Ascending aorta (tissue), 2 donors: ENCODE measurements at places on chromosomes 11 and 22.

DNA sequence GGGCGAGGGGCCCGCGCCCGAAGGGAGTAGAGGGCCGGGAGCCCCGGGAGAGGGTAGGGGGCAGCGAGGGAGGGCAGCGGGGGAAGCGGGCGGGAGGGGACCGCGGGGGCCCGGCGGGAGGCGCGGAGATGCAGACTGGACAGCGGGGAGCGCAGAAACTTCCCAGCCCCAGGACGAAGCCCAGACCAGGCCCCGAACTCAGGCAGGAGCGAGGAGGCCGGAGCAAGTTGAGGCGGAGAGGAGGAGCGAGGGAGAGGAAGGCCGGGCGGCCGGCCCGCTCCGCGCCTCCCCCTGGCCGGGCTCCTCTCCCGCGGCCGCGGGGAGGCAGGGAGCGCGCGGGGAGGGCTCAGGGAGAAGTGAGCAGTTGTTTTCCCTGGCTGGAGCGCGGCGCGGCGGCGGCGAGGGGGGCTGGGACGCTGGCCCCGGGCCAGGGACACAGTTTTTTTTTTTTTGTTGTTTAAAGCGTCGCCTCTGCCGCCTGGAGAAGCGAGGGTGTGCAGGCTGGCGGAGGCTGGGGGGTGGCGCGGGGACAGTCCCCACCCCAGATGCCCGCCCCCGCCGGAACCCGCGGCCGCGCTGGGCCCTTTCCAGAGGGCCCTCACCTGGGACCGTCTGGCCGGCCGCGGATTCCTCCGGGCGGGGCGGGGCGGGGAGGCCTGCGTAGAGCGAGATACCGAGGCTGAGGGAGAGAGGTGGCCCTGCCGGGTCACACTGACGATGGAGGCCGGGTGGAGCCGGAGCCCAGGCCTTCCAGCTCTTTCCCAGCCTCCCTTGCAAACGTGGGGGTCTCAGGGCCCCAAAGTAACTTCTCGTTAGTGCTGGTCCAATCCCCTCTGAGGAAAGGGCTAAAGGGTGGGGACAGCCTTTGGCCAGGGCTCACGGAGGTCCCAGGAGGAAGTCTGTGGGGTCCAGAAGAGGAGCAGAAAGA, at the start of gene LTBP3:
TSS of gene LTBP3 (minus strand) at position 358 of the 928 bp plus-strand sequence. CDS start 400 bp downstream, outside the sequence.
- DNase-seq, result peak; percentile 93

GRCh38 chr11:58592760-58593472, 14.1 kb downstream of the ZFP91 start:
- DNase-seq, result no peak

GRCh38 chr11:130940706-130941105, 24.4 kb upstream of the SNX19 start:
- no peak for DNase-seq

DNA sequence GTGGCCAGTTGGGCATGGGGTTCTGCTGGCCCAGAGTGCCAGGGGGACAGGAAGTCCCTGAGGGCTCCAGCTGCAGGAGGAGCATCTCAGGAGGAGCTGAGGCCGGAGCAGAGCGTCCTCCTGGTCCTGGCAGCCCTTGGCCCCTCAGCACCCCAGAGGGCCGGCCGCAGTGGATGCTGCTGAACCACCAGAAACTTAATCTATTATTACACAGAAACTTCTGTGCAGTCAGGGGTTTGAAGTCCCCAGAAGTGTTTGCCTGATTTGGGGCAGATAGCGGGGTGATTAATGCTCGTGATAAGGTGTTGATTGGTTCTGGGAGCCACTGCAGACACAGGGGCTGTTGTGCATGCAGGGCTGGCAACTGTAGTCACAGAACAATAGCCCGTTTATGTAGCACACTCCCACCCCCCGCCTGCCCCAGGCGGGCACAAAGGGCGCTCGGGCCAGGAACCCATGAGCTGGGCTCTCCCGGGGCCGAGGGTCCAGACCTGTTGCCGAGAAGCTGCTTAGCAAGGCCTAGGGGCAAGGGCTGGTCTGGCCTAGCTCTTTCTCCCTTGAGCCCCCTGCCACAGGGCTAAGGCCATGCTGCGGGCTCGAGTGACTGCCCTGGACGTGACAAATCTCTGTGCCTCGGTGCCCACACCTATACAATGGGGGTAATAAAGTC, 29.0 kb upstream of the KCNQ1OT1 start:
- DNase-seq, result no peak

DNA sequence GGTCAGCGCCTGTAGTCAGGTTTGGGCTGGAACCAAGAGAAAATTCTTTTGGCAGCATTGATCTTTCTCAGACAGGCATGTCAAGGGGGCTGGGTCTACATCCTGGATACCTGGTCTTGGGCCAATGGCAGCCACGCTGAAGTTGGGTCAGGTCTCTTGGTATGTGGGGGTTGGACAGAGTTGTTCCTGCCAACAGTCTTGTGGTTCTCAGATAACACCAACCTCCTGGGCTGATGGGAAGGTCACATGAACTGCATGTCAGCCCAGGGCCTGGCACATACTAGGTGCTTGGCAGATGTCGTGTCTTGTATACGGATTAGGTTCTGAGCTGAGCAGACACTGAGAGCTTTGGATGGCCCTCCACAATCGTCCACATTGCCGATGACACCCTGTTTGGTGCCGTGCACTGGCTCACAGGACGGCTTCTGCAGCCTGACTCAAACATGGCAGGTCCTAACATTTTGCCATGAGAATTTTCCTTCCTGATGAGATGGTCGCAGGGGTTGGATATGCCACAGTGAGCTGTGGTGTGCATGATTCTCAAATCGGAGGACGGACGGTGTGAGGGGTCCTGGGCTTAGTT, 42.0 kb downstream of the FBLN1 start:
- no peak for DNase-seq

DNA sequence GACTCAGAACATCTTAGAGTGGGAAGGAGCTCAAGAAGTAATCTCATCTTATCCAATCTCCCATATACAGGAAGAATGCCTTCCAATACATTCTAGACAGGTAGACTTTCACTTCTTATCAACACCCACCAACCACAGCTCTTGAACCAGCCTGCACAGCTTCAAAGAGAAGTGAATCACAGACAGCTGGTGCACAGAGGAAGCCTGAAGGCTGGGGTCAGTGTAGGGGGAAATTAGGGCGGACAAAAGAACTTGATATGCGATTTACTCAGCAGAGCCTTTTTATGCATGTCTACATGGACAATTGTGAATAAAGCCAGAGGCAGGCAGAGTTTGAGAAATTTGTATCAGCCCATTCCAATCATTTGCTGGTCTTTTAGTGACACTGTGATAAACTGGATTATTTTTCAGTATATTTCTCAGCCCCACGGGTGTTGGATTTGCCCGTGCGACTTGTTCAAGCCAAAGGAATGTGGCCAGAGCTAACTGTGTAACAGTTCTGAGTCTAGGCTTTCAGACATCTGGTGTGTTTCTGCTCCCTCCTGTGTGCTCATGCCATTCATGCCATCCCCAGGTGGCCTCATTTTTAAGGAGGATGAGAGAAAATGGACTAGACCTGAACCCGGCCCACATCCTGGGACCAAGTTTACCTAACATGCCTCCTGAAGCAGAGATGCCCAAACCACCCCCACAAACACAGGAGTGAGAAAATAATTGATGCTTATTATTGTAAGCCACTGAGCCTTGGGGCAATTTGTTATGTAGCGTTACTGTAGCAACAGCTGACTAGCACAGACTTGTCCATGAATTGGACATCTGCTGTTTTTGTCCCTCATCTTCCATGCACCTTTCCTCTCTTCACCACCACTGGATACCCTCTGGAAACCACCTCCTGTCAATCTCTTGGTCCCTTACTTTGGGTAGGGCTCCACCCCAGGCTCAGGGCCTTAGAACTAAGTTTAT, 137.5 kb upstream of the HSD17B12 start:
- DNase-seq, result no peak

GRCh38 chr11:125390946-125391345, 105.1 kb downstream of the FEZ1 start:
- no peak for DNase-seq

- DNase-seq, result no peak
Observed at GRCh38 chr22:45970705-45971407, 6.1 kb downstream of the WNT7B start.

DNA sequence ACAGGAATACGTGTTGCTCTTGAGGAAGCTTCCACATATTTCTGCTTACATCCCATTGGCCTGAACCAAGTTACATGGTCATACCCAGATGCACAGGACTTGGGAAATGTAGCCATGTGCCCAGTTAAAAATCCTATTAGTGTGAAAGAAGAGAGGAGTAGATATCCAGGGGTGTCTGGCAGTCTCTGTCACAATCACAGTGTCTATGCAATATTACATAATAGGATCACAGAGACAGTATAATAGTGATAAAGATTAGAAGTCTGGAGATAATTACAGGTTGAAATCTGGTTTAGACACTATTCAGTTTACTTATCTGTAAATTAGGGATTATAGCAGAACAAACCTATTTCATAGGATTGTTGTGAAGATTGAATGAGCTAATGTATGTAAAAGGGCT, 62.6 kb upstream of the SLC6A5 start:
- no peak for DNase-seq

GRCh38 chr11:106943089-106943488, 75.2 kb downstream of the GUCY1A2 start:
- no peak for DNase-seq

DNA sequence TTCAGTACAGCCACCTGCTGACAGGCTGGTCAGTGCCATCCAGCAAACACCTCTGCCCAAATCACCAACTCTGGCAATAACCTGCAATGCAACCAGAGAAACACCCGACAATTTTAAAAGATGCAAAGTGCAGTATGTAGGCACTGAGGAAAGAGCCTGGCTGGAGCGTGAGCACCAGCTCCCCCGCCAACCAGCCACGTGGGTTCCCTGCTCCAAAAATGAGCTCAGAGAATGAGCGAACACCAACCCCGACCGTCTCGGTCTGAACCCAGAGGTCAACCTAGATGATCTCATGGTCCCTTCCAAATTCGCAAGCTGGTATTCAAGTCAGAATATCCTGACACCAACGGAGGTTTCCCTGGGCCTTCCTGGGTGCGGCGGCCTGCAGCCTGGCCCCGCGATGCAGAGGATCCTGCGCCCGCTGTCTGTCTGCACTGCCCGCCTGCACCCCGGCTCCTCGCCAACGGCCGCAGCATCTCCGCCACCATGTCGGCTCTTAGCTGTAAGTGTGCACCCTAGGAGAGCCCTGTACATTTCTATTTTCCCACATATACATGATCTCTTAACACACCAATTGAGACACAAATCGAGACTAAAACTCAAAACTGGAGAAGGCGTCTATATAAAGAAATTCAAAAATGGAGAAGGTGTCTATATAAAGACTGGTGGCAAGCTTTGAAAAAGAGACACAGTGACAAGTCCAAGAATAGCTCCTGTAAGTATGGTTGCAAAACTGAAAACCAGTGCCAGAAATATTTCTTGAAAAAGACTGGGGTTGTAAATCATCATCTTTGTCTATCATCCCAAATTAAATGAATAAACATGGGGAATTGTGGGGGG, 22.8 kb downstream of the TMEM184B start:
- DNase-seq, result no peak

DNA sequence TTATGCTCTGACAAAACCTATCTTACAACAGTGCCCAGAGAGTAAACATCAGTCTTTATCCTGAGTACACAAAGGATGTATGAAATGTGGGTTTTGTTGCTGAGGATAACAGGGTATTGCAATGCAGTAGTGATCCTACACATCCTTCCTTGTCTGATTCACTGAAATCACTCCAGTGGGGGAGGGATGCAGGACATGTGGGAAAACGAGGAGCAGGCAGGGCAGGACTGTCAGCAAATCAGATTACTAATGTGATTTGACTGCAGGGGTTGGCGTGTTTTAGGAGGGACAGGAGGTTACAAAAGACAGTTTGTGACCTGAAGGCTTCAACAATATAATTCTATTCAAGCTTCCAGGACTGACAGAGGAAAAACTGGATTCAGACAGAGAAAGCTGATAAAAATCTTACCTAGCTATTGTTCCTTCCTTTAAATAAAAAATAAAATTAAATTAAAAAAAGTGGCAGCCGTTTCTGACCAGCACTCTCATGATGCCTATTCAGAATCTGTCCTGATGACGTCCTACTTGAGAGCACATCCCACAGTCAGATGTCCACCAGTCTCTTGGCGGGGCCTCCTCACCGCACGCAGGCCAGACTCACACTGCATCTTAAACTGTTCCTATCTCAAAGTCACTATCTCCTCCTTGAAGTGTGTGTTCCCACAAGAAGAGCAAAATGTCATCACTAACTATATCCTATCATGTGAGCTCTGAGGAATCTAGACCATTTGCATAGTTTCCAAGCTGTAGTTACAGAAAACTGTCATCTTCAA, 50.6 kb upstream of the MN1 start:
- DNase-seq, result no peak

DNA sequence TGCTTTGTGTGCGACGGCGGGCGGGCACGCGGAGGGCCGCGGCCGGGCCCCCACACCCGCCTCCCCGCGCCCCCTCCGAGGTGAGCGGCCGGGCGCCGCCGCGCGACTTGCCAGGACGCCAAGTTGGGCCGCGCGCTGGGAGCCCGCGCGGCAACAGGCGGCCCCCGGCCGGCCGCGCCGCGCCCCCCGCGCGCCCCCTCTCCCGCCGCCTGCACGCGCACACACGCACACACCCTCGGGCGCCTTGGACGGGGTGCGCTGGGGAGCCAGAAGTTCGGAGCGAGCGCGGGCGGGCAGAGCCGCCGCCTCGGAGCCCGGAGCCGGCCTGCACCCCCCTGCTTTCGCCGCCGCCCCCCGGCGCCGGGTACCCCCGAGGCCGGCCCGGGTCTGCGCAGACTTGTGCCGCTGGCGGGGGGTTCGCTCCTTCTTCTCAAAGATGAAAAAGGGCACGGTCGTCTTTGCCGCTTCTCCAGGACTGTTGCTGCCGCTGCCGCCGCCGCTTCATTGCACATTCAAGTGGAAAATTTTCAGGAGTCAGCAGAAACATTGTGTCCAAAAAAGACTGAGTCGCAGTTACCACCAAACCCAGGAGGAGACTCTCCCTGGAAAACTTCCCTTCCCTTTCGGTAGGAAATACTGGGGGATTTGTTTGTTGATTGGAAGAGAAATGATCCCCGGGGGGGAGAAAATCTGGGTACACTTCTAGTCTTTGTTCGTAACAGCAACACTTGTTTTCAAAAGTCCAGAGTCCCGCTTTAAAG, 895 bp downstream of the TEAD1 start:
- DNase-seq, result no peak

DNA sequence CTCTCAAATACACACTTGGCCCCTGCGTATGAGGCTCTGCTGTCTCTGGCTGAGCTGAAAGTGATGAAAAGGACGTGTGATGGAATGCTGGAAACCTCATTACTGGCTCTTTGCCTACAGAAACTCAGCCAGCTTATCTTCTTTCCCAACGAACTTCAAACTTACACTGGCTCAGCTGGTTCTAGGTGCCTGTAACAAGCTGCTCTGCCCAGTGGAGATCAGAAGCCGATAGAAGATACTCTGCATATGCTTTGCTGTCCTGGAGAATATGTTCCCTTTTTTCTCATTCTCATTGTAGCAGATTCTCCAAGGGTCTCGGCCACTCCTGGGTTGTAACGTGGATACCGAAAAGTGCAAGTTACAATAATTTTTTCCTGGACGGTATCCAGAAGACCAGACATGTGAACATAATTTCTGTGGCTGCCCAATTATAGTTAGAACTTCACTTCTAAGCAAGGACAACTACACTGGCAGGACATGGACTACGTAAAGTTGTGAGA, 405.3 kb upstream of the CCDC90B start:
- no peak for DNase-seq

GRCh38 chr11:129447654-129448239, 72.1 kb downstream of the BARX2 start:
- DNase-seq, result no peak
